A673 (cell line): ENCODE measurements at places on chromosomes 13 and 19. TPM values are rescaled to one million over a fixed set of nuclear protein-coding genes. Genes with fewer than 3 reads are reported as not detected.

Gene RASIP1
- total RNA-seq = 3.8 and 5.0 TPM in 2 replicates

Gene PRSS57
- total RNA-seq = not detected in 2 replicates

GRCh38 chr13:110680852-110681251, 25.1 kb downstream of the CARS2 start:
- no peak overlapping the region for H3K4me3 ChIP-seq
- H3K27me3 ChIP-seq = no peaks in the 10 kb centered on the region
- H3K27ac ChIP-seq = no peak overlapping the region

DNA sequence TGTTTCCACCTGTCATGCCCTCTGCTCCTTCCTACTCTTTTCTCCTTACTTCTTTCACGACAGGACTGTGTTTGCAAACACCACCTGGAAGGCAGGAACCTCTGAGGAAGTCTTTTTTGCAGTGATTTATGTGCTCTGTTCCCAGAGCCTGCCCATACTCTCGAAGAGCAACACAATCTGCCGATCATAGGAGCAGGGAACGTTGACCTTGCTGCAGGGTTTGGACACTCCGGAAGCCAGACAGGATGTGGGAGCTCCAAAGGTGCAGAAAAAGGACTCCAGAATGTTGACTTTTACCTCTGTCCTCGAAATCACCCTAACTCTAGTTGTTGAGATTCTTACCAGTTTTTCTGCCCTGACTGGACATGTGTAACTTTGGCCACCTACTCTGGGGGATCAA, 8.6 kb upstream of the ZNF181 start:
- H3K27ac ChIP-seq = no peak overlapping the region
- H3K4me3 ChIP-seq = no peak overlapping the region
- no peak for DNase-seq
- no peaks in the 10 kb centered on the region for H3K4me1 ChIP-seq
- H3K36me3 ChIP-seq = no peaks in the 10 kb centered on the region
- H3K27me3 ChIP-seq = peaks cover 10% of the 10 kb centered on the region

Gene CPAMD8
- 0.82 and 1.0 TPM in 2 replicates for total RNA-seq

Gene SERPINE3
- not detected in 2 replicates for total RNA-seq

DNA sequence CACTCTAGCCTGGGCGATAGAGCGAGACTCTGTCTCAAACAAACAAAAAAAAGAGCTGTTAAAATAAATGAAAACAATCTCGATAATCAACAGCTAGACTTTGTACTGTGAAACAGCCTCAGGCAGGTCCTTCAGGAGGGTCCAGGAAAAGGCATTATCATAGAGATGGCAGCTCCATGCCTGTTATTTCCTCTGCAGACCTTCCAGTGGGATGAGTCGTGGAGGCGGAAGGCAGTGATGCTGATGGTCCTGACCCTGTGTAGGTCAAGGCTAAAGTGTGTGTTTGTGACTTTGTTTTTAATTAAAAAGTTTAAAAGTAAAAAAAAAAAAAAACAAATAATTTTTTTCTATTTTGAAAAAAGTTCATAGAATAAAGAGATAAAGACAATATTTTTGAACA, 117.4 kb downstream of the TNFRSF19 start:
- H3K4me1 ChIP-seq = no peaks in the 10 kb centered on the region
- no peaks in the 10 kb centered on the region for H3K27me3 ChIP-seq
- H3K4me3 ChIP-seq = no peak overlapping the region
- no peak for DNase-seq
- no peaks in the 10 kb centered on the region for H3K36me3 ChIP-seq

Gene ZNF813
- total RNA-seq = 5.6 and 8.0 TPM in 2 replicates

Gene ZNF541
- not detected in 2 replicates for total RNA-seq

Gene NTN5
- not detected in 2 replicates for total RNA-seq

DNA sequence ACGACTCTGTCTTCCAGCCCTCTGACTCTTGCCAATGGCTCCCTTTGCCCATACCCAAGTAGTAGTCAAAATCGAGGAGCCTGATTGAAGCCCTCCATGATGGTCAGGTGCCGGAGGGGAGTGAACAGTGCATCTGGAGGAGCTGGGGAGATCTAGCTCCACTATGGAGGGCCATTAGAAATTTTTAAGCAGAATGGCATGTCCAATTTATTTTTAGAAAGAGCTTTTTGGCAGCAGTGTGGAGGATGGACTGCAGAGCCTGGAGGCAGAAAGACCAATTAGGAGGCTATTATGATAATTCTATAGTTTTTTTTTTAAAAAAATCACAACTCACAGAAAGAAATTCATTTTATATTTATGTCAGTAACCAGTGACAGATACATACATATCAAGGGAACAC, 92.7 kb upstream of the SLC7A1 start:
- H3K27me3 ChIP-seq = no peaks in the 10 kb centered on the region

DNA sequence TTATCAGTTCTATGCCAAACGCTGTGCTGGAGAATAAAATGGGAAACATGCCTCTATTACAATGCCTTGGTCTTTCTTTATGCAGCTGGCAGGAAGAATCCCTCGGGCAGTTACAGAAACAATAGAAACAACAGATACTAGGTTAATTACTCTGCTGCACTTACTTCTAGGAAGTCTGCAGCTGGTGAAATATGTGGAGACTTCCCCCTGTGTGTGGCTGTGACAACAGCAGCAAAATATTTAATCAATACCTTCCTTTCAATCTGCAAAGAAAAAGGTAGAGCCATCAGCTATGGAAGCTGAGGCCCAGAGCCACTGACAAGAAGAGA, 9.9 kb downstream of the STOML3 start:
- H3K36me3 ChIP-seq = no peaks in the 10 kb centered on the region
- no peak overlapping the region for H3K4me3 ChIP-seq
- no peak for DNase-seq
- no peak overlapping the region for H3K27ac ChIP-seq

- H3K4me1 ChIP-seq = no peaks in the 10 kb centered on the region
- no peak overlapping the region for H3K4me3 ChIP-seq
- H3K27me3 ChIP-seq = no peaks in the 10 kb centered on the region
- H3K27ac ChIP-seq = no peak overlapping the region
Measured at GRCh38 chr19:47756627-47756929, 11.2 kb downstream of the NOP53 start.

GRCh38 chr19:48644839-48645619, 958 bp downstream of the CA11 start:
- H3K27me3 ChIP-seq = no peaks in the 10 kb centered on the region
- H3K4me1 ChIP-seq = peaks cover 26% of the 10 kb centered on the region
- H3K4me3 ChIP-seq = peak overlapping the region; percentile 62

Gene CA11
- 36.8 and 38.2 TPM in 2 replicates for total RNA-seq
